ENCODE measurements at places on chromosomes 5 and 9. TPM values are rescaled to one million over a fixed set of nuclear protein-coding genes. Genes with fewer than 3 reads are reported as not detected.

ZNF354C gene
- 1.3 TPM for polyA plus RNA-seq

PRSS3 gene
- polyA plus RNA-seq, result 2.8 TPM

GRCh38 chr5:173767574-173768266 lies 120.4 kb upstream of the CPEB4 start:
- DNase-seq, result no peak

DNA sequence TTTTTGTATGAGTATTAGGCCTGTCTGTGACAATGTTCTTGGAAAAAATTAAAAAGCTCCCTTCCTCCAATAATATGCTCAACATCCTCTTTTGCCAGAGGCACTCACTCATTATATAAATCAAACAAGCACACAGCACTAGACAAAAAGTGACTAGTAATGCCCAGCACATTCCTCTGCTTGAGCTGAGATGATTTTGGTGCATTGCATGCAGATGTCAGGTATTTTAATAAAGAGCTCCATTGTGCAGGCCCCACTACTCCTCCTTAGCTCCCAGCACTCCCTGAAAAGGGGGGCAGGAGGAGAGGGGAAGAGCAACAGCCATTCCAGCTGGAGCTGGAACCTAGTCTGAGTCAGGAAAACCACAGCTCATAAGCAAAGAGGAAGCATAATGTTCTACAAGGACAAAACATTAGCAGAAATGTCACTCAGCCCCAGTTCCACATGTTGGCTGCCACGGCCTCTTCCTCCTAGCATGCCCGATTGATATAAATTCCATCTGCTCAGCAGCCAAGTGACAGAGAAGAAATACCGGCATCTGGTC lies 348.5 kb downstream of the BNC2 start:
- DNase-seq, result peak; percentile 78

- no peak for DNase-seq
Observed at GRCh38 chr5:175448276-175448675, 4.3 kb upstream of the DRD1 start.

ZNF883 gene
- polyA plus RNA-seq, result 2.9 TPM

GRCh38 chr9:95102001-95102433 lies 215.5 kb downstream of the FANCC start:
- no peak for DNase-seq

GRCh38 chr9:2300325-2300724 lies 285.2 kb downstream of the SMARCA2 start:
- DNase-seq, result no peak

GRCh38 chr9:4143936-4144717 lies 155.7 kb downstream of the GLIS3 start:
- DNase-seq, result peak; percentile 75

DNA sequence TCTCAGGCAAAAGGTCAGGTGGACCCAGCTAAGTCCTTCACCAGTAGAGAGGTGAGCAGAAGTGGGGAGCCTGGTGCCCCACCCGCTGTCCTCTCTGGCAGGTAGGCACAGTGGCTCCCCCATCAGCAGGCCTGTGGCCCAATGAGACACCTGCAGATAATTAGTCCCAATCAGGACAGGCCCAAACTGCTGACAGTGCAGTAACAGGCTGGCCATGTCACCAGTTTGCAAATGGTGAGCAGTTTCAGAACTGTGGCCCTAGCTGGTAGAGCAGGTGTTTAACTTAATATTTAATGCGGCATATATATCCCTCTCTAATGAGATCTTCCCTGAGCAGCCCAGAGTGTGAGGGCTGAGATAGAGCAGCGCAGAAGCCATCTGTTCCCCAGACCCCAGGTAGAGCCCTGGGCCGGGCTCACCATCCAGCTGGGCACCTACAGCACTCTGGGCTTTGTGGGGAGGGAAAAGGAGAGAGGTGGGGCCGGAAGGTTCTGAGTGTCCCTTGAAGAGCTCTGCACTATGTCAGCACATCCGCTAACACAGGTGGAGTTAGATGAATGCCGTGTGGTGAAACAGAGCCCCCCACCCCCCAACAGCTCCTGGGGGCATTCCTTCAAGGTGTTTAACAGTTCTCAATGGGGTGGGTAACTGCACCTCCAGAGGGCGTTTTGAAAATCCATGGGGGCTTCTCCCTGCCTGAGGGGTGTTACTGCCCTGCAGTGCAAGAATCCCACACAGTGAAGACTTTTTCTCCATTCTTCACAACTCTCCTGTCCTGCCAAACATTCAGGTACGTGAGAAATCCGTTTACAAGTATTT lies 120.5 kb downstream of the PAX5 start:
- no peak for DNase-seq

Measured in kidney (tissue), 22 donors.